ENCODE measurements at places on chromosomes 11 and 22. TPM values are rescaled to one million over a fixed set of nuclear protein-coding genes. Genes with fewer than 3 reads are reported as not detected.

The PHOX2A gene
- not detected for total RNA-seq

The ZBTB16 gene
- 19.5 TPM for total RNA-seq

The CEP164 gene
- total RNA-seq, result 48.4 TPM

The CWF19L2 gene
- total RNA-seq, result 11.8 TPM

The OR4D5 gene
- total RNA-seq, result not detected

The PTGDR2 gene
- not detected for total RNA-seq

The IL17REL gene
- total RNA-seq, result 0.15 TPM

The MYOD1 gene
- not detected for total RNA-seq

The CRYBB1 gene
- not detected for total RNA-seq

The MS4A6E gene
- total RNA-seq, result not detected

The CD3D gene
- not detected for total RNA-seq

The MRGPRX4 gene
- total RNA-seq, result not detected

The WEE1 gene
- total RNA-seq, result 47.0 TPM

The CSNK1E gene
- 262 TPM for total RNA-seq

The SLC22A25 gene
- not detected for total RNA-seq

The EFCAB6 gene
- total RNA-seq, result 0.32 TPM

The MB gene
- not detected for total RNA-seq

The CECR2 gene
- total RNA-seq, result 2.1 TPM

The FLRT1 gene
- not detected for total RNA-seq

The LDHAL6A gene
- total RNA-seq, result not detected
